ENCODE measurements at places on chromosomes 13 and 19.

DNA sequence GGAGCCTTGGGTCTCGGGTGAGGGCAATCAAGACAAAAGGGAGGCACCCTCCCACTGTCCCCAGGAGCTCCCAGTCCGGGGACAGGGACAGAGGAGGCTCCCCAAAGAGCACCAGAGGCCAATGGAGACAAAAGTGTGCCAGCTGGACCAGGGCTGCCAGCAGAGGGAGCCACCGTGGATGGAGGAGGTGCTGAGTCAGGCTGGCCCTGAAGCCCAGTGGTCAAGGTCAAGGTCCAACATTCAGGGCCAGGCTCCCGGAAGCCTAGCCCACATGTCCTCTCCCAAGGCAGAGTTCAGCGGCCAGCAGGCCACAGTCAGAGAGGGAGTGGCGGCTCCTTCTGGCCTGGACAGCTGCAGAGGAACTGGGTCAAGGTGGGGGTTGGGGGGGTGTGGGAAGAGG is 8.4 kb downstream of the COL5A3 start:
- DNase-seq: no peak

- no peak for DNase-seq
These were observed 236.2 kb upstream of the HTR2A start for GRCh38 chr13:47133011-47133445.

DNA sequence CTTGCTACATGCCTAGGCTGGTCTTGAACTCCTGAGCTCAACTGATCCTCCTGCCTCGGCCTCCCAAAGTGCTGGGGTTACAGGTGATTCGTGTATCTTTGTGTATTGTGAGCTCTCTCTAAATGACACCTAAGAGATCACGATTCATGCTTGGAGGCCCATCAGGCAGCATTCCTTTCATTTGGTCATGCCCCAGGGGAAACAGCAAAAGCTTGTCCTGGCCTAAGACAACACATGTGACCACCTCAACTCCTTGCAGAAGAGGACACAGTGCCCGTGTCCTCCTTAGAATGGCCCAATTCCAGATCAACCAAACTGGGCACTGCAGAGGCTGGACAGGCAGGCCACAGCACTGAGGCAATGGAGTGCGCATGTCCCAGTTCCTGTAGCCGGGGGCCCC is 32.5 kb downstream of the ZC3H4 start:
- no peak for DNase-seq

DNA sequence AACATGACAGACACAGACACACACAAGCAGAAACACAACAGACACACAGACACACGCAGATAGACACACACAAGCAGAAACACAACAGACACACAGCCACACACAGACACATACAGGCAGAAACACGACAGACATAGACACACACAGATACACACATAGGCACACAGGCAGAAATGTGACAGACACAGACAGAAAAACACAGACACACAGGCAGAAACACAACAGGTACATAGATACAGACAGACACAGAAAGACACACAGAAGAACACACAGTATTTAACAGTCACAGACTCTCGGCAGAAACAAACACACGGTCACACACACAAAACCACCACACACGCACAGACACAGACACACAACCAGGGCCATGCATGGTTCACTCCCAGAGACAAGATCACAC is 905 bp downstream of the TBXA2R start:
- no peak for DNase-seq

DNA sequence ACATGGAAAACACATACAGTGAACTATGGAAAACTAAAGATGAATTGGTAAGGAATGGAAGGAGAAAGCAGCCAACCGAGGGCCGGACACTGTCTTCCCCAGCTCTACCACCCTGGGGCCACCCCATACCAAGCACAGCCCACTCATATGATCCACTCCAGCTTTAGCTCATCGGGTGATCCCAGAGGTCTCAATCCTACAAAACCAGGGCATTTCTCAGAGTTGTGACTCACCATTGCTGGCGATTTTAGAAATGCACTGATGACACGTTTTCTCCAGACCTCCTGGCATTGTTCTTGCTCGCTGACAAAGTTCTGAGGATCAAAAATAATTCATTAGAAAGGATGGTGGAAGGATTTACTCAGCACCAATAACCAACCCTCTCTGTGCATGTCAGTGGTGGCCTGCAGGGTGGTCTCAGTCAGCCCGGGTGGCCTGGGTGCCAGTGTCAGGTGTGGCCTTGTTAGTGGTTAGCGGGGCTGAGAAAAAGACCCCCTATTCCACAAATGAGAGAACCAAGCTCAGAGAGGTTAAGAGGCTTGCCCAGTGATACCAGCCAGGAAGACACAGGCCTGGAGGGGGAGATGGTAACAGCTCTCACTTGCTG is 6.6 kb downstream of the TMEM272 start:
- DNase-seq: no peak

- peak; percentile 37 for DNase-seq
These were observed 85.4 kb upstream of the TM9SF2 start for GRCh38 chr13:99415851-99416331.

DNA sequence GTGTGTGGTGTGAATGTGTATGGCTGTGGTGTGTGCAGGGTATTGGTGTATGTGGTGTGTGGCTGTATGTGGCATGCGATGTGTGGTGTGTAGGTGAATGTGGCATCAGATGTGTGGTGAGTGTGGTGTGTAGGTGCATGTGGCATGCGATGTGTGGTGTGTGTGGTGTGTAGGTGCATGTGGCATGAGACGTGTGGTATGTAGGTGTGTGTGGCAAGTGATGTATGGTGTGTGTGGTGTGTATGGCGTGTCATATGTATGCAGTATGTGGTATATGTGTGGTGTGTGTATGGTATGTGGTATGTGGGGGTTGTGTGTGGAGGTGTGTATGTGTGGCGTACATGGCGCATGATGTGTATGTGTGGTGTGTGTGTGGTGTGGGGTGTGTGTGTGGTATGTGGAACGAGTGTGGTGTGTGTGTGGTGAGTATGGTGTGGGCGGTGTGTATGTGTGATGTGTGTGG is 63.4 kb downstream of the PEPD start:
- no peak for DNase-seq
